ENCODE measurements at places on chromosomes 7 and 10.

DNA sequence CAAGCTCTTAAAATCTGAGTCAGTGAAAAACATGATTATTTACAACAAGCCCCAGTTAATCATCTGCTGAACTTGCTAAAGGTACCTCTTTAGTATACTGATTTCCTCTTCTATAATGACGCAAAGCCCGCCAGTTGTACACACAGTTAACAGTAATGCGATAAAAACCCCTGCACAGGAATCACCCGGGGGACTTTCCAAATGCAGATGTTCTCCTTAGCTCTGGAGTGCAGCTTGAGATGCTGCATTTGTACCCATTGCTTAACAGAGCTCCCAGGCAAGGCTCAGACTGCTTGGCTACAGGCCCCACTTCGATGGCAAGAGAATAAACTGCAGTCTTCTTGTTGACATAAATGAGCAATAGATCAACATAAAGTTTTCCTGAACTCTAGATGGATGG is 279.6 kb upstream of the HGF start:
- DNase-seq, result no peak

GRCh38 chr10:88063861-88064557 is 200.6 kb downstream of the PTEN start:
- DNase-seq, result no peak

GRCh38 chr10:78520737-78521430 is 487.2 kb downstream of the RPS24 start:
- DNase-seq, result no peak

- no peak for DNase-seq
Measured at GRCh38 chr10:16856567-16856966, 39.3 kb upstream of the RSU1 start.

DNA sequence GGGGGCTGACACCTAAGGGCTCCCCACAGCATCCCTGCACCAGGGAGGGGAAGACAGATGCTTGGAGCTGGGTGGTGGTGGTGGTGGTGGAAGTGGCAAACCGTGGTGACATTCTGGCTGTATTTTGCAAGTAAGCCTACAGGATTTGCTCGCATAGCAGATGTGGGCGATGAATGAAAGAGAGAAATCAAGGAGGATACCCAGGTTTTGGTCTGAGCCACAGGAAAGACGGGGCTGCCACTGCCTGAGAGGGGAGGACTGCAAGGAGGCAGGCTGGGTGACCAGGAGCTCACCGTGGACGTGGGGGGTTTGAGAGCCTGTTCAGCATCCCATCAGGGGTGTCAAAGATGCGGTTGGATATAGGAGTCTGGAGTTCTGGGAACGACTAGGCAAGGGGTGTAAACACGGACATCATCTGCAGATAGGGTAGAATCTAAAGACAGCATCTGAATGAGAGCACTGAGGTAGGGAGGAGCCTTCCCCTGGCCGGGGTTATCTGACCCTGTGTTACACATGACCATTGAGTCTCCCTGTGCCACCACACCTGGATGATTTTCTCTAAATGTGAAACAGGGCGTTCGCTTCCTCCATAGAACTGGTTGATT is 49.7 kb downstream of the TSPAN15 start:
- no peak for DNase-seq

GRCh38 chr10:84908491-84908890 is 580.1 kb downstream of the CCSER2 start:
- no peak for DNase-seq

DNA sequence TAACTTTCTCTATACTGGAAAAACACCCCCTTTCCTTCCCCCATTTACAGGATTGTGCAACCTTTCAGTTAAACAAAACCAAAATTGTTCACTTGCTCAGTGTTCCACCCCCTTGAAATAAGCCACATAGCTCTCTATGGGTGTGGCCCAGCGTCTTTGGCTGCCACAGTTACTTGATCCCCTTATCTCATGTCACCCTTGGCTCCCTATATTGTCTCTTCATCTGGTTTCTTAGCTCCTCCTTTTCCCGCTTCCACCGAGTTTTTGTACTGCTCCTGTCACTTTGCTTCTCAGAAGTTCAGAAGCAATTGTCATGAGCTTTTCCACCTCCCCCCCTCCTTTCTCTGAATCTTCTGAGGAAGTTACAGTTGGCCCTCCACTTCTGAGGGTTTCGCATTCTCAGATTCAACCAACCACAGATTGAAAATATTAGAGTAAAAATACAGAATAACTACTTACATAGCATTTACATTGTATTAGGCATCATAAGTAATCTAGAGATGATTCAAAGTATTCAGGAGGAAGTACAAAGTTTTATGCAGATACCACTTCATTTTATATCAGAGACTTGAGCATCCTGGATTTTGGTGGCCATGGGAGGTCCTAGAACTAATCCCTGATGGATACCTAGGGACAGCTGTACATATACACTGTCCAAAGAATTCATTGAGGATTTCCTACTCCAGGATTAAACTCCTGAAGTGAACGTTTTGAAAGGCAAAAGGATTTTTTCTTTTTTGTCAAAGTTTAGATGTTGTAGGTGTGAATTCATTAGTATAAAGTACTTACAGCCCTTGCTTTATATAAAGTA is 60.4 kb downstream of the ADD3 start:
- no peak for DNase-seq

GRCh38 chr10:87613751-87614150 is 45.9 kb upstream of the PAPSS2 start:
- DNase-seq, result no peak

DNA sequence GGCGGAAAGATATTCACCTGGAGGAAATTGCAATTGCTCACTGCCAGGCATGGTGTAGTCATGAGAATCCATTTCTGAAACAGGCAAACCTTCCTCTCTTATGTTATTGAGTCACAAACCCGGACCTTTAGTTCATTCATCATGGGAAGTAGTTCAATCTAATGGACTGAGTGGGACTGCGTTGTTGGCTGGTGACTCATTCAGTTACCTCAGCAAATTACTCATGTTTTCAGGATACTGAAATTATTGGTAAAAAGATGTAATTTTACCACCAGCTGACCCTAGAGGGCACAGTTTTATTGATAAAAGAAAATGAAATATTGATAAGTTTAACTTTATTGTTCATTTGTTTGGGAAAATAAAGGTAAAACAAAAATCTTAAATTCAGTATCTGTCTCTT is 1194.4 kb upstream of the SORCS1 start:
- DNase-seq, result no peak

DNA sequence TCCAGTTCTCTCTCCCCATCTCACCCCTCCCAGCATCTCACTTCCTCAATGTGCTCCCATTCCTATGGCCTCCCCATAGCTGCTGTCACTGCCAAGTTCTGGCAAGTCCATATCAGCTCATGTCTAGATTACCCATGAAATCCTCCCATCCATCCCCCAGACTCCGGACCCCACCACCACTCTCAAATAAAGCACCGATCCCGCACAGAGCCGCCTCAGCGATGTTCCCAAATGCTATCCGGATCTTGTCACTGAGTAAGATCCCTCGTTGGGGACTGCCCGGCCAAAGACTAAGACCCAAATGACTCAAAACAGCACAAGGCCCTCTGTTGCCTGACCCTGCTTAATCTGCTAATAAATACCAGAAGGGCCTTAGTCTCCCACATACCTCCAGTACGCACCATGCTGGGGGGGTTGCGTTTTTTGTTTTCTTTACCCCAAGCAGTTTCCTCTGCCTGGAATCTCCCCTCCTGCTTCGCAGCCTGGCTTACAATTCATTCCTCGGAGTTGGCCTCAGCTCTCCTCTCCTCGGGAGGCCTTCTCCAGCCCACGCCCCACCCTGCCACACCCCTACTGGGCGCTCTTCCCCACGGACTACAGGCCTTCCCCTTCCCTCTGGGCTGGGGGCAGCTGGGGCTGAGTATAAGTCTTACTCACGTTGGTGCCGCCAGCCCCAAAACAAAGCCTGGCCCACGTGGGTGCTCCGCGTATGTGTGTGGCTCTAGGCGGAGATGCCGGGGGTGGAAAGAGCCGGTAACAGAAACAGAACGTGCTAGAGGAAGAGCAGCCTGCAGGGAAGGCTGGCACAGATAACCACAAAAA is 1.8 kb upstream of the DUSP5 start:
- DNase-seq, result no peak

DNA sequence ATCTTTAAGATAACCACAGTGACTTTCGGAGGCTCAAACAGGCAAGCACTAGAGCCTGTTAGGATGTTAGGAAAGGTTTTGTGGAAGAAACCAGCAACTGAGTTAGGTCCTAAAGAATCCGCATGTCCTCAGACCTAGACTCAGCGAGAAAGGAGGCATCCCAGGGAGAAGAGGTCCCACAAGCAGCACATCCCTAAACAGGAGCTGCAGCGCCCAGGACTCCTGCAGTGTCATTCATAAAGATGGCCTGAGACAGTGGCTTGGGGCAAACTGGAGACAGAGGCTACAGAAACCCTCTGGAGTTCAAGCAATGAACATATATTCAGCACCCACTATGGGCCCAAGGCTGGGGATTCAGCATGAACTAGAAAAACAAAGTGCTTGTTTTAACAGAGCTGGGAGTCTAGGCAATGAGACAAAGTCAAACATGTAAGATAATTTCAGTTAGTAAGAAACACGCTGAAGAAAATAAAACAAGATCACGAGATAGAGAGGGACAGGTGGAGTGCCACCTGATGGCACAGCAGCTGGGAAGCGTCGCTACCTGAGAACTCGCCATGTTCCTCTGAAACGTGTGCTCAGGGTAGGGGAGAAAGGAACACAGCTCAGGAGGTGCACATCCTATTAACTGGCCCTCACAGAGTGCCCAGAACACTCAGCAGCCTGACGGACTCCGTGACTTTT is 48.1 kb downstream of the PARD3 start:
- no peak for DNase-seq

GRCh38 chr7:44112997-44113763 is 9.0 kb downstream of the AEBP1 start:
- DNase-seq, result no peak

DNA sequence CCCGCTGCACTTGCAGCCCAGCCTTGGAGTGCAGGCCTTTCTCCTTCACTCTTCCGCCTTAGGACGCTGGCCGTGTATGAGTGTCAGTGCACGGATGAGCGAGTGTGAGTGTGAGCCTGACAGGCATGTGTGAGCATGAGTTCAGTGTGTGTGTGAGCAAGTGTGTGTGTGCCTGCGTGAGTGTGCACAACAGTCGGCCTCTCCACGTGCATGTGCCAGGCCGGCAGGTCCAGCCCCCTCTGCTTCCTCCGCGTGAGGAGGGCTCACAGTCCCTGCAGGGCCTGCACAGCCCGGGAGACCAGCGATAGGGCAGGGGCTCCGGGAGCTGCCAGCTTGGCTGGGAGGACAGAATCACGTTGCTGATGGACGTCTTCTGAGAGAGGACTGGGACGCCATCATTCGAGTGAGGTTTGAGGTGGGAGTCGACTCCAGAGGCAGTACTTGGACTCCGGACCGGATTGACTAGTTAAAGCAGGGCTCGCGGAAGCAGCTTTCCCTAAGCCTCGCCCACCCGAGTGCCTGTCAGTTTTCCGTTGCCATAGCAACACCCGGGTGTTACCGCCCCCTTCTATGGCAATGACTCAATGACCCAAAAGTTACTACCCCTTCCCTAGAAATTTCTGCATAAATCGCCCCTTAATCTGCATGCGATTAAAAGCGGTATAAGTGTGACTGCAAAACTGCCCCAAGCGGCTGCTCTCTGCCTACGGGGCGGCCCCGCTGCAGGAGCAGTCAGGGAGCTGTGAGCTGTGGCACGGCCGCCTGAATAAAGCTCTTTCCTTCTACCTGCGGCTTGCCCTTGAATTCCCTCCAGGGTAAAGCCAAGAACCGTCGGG is 19.6 kb upstream of the CFAP46 start:
- no peak for DNase-seq

DNA sequence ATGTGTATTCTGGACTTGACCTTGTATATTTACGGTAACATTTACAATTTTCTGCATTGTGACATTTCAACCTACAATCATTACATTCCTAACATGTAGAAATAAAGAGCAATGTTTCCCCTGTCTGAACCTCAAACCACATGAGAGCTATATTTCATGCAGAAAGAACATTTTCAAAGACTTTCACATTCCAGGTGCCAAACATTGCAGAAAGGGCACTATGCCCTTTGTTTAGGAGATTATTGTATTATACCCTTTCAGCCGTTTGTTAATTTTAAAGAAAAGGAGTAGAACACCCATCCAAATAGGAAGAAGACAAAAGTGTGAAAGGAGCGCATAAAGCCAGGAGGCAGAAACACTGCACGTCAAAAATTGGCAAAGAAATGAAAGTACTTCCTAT is 260.4 kb downstream of the RELN start:
- DNase-seq, result no peak

GRCh38 chr7:142855756-142856564 is 1.1 kb downstream of the EPHB6 start:
- no peak for DNase-seq

DNA sequence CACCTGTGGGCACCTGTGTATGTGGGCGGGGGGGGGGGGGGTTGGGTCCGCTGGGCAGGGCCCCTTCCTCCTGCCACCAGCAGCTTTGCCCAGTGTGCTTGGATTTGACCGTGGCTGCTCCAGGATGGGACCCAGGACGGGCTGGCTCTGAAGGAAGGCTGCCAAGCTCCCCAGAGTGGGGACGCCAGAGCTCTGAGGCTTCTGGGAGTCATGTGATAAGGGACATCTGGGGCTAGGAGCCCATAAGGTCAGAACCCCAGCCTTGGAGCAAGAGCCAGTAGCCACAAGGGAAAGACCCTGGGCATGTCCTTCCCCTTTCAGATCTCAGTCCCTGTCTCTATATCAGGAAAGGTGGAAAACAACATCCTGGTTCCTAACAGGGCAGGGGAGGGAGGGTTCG is 21.8 kb upstream of the AMZ1 start:
- DNase-seq, result no peak

DNA sequence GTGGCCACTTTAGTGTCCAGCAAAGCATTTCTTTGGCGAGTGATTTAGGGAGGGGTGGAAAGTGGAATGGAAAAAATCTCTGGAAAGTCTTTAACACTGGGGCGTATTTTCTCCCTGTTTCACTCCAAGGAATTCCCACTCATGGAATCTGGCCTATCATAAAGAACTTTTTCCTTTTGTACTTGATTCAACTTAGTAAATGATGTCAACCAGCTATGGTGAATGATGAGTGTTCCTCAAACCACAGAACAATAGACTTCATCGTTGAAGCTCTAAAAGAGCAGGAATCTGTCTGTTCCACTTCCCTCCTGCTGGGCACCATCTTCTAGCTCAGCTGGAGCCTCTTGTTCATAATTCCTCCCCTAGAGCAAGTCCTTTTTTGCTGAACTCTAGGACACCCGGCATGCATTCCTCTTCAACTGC is 66.5 kb downstream of the EPDR1 start:
- no peak for DNase-seq

GRCh38 chr7:11168650-11169170 is 195.0 kb downstream of the PHF14 start:
- no peak for DNase-seq

GRCh38 chr7:156935250-156935649 is 14.3 kb upstream of the NOM1 start:
- no peak for DNase-seq
